NCI-H1092 (cell line): ENCODE measurements at places on chromosomes 11 and 22.

- no peak for DNase-seq
Observed at GRCh38 chr11:44709281-44709562, 17.5 kb upstream of the TSPAN18 start.

DNA sequence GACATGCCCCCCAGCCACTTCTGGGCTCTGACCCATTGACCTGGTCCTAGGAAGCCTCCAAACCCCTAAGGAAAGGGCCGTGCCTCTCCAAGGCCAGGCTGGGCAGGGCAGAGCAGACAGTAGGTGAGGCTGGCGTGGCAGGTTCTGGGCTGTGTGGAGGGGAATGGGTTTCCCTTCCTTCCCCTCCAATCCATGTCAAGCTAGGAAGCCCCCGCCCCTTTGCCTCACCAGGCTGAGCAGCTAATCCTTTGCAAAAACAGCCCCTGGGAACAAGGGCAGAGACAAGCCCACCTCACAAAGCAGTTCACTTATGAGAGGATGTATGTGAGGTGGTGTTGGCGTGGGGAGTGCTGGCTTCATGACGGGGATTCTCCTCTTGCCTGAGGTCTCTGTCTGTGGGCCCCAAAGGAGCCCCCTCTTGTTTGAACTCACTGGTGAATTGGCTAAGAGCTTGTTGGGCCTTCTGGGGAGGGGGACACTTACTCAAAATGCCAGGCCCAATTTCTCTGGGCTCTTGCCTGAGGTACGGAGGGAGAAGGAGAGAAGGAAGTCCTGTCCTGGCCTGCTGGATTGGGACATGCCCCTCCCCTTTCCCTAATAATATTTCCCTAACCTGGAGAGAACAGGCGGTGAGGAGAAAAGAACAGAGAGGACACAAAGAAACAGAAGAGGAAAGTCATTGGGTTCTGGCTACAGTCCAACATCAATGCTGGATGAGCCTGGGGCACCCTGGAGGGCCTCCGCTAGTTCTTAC, 1.6 kb upstream of the TRIM29 start:
- no peak for DNase-seq

- no peak for DNase-seq
Observed at GRCh38 chr11:18853086-18853720, 61.6 kb upstream of the PTPN5 start.

DNA sequence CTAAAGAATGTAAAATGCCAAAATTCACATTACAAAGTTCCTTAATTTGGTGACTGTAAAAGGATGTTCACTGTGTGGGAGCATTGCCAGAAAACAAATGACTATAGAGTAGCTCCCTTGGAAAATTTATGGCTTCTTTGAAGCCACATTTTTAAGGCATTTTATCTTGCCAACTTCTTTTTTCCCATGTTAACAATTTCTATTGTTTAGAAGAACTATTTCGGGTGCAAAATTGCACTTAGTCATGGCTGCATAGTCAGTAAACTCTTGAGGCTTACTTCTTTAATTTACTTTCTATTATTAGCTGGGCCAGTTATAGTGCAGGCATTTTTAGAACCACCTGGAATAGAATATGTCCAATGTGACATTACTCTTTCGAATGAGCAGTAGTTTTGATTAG, 515.3 kb downstream of the JRKL start:
- DNase-seq = no peak

- no peak for DNase-seq
Observed at GRCh38 chr22:29299136-29299900, 7.1 kb upstream of the GAS2L1 start.

DNA sequence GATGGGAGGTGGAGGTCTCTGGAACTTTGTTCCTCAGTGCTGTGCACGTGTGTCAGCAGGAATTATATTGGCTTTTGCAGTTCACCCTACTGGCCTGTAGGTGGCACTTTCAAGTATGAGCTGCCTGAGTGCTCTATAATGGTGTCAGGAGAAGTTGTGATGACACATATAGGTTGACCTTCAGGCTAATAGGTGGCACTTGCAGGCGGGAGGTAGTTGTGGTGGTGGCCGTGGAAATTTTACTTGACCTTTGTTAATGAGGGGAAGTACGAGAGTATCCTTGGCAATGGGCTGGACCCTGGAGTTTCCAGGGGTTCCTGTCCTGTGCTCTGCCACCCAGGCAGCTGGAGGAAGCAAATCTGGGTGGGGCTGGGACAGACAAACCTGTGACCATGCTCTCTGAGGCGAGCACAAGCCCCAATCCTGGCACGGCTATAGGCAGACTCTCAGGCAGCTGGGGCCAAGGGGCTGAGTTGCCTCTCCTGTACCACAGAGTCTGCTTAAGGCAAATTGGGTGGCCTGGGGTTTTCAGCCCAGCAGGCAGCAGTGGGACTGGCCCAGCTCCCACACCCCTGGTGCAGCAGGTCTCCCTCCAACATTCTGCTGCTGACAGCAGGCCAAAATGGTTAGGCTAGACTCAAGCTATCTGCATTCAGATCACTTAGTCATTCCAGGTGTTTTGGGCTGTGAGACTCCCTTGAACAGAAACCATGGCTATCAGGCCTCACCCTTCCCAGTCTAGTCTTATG, 147.5 kb upstream of the CTSC start:
- no peak for DNase-seq

- no peak for DNase-seq
Observed at GRCh38 chr11:129208863-129209262, 16.7 kb upstream of the ARHGAP32 start.

DNA sequence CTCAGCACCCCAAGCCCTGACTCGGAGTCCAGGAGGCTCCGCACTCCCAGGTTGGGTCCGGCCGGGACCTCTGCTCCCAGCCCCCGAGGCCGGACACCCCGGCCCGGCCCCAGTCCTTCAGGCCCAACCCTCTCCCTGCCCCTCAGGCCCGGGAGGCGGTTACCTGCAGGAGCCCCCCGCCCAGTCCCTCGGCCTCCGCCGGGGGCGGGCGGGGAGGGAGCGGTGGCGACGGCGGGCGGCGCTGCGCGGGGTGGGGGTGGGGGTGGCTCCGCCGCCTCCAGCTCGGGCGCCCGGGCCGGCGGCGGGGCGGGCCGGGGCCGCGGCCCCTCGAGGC, 310 bp downstream of the TCF20 start:
- no peak for DNase-seq

GRCh38 chr11:10627816-10628215, 59.4 kb upstream of the LYVE1 start:
- DNase-seq = no peak

DNA sequence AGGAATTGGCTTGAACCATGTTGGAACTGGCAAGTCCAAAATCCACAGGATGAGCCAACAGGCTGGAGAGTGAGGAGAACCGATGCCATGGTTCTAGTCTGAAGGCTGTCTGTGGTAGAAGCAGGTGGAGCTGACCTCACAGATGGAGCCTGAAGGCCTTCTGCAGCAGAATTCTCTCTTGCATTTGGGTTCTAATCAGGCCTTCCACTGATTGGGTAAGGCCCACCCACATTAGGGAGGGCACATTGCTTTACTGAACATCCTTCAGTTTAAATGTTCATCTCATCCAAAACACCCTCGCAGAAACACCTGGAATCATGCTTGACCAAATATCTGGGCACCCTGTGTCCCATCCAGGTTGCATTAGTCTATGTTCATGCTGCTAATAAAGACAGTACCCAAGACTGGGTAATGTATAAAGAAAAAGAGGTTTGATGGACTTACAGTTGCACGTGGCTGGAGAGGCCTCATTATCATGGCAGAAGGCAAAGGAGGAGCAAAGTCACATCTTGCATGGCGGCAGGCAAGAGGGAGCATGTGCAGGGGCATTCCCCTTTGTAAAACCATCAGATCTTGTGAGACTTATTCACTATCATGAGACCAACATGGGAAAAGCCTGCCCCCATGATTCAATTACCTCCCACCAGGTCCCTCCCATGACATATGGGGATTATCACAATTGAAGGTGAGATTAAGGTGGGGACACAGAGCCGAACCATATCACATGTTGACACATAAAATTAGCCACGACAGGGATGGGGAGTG, 15.9 kb downstream of the SMIM38 start:
- no peak for DNase-seq

DNA sequence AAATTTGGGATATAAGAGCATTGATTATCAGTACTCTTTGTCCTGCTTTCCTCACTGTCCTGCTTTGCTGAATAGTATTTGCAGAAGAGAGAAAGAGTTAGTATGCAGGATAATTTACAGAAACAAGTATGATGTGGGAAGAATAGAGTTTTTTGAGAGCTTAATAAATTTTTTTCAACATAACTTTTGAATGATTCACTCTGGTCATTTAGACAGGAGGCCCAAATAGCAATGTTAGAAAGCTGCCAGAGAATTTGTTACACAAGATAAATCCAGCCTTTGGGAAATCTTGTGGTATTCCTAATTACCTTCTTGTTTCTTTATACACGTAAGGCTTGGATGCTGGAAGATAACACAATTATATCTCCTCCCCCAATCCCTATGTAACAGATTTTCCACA, 484.6 kb downstream of the CNTN5 start:
- no peak for DNase-seq

- DNase-seq = no peak
Observed at GRCh38 chr11:34996958-34997357, 80.5 kb downstream of the PDHX start.

- DNase-seq = no peak
Observed at GRCh38 chr11:130514851-130515250, 66.4 kb downstream of the ADAMTS15 start.

DNA sequence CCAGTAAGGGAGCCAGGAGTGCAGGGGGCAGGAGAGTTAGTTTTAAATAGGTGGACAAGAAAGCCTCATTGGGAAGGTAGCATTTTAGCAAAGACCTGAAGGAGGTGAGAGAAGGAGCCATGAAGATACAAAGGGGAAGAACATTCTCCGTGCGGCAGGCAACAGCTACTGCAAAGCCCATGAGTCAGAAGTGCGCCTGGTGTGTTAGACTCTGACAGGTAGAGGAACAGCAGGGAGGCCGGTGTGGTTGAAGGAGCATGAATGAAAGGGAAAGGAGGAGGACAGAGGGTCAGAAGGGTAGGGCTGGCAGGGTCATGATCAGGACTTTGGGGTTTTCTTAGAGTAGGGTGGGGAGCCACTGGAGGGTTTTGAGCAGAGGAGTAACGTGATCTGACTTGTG, 34.5 kb upstream of the PAMR1 start:
- DNase-seq = no peak
